Lower leg skin (tissue), 4 donors: ENCODE measurements at places on chromosomes 6 and 20. TPM values are rescaled to one million over a fixed set of nuclear protein-coding genes. Genes with fewer than 3 reads are reported as not detected.

- DNase-seq, result no peak
Observed at GRCh38 chr20:50373674-50374286, 136.4 kb upstream of the PTPN1 start.

The EEF1A2 gene
- 21.5 TPM for total RNA-seq

The ALDH8A1 gene
- 1.9 TPM for total RNA-seq

DNA sequence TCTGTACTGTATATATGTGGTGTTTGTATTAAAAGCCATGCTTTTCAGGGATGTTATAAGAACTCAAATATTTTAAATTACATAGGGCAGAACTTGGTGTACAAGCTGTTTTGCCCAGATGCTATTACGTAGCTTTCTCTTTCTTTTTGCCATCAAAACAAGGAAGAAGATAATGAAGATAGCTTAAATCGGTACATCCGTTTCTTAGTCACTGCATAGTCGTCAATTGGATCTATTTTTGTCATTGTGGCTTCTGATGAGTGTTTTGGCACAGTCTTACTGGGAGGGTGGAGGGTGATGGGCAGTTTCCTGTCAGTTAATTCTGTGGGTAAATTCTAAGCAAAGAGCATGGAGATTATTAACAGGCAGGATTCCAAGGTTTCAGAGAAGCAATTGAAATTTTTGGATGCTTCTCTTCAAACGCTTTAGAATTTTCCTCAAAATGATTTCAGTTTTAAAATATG, 649.1 kb upstream of the GJE1 start:
- DNase-seq, result no peak

DNA sequence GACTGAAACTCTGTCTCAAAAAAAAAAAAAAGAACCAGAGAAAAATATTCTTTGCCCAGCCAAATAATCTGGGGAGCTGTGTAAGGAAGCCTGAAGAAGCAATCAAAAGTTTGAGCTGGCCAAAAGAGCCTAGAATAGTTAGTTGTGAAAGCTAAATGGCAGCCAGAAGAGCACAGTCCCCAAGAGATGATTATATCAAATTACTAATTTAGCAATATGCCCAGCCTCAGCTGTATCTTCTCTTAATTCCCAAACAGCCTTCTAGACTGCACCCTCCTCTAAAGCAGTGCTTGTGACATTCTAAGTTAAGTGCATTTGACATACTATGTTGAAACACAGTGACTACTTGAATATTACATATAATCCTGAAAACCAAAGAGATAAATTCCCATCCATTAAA, 38.9 kb downstream of the CDK19 start:
- DNase-seq, result no peak

DNA sequence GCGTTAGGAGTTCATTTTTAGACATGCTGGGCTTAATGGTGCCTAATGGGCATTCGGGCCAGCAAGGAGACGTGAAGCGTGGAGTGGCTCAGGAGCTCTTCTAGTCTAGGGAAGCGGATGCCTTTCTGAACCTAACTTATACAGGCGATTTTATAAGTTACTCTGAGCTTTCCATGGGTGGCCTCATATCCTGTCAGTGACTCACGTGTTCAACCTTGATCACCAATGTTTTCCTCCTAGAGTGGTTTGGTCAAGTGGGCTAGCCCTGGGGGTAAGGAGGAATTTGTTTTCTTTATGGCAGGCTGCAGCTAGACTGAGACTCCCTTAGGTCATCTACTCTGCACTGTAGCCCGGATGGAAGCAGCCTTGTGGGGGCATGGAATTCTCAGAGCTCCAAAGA, 52.1 kb downstream of the PLAGL1 start:
- DNase-seq, result no peak

DNA sequence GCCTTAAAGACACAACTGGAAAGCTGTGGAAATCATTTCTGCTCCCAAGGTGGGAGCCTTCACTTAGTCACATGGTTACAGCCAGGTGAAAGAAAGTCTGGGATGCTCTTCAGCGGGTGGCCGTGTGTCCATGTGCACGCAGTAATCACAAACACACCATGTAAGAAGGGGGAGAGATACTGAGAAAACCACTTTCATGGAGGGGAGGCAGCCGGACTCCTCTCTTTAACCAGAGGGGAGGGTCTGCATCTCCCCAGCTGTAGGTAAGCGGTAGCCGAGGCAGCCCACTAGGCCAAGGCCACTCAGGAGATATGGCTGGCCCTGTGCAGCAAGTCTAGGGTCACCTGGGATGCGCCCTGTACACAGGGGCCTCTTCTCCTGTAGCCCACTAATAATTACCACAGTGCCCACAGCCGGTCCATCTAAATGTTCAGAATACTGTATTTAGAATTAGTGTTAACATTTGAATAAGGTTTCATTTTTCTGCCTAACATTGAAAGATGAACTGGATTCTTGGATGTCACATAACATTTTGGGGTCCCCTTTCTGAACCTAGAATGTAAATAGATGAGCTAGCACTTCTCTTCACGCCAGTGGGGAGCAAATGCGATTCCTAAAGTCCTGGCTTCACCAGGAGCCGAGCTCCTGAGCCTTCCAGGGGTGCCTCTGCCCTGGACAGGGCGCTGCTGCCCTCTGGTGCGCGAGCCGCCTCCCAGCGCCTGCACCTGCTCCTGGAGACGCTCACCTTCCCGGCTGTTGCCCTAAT, 15.9 kb downstream of the GPR31 start:
- DNase-seq, result no peak

DNA sequence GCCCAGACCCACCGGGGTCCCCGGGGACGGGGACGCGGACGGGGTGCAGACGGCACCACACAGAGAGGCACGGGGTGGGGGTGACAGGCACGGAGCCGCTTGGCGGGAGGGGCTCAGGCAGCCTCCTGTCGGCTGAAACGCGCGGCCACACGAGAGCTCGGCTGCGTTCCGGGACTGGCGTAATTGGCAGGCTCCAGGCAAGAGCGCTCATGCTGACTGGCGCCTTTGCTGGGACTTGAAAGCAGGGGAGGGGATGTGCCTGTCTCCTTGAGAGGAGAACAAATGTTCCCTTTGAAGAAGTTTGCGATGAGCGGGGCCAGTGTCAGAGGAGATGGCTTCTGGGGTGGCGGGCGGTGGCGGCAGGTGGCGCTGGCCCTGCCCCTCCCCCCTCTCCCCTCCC, 25.8 kb downstream of the BHLHE23 start:
- no peak for DNase-seq

DNA sequence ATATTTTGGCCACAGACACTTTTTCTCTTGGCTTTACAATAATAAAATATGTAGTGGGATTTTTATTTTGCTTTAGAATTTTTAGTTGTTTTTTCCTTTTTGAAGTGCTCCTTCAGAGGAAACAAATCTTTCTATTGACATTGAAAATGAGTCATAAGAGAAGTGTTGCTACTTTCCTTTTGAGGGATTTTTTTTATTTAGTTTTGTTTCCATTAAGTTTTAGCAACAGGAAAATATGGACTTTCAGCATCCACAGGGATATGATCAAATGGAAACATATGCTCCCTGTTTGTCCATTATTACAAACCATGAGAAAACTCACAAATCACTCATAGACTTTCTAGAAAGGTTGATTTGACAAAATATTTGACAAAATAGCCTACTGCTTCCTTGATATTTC, 65.3 kb upstream of the BMP2 start:
- DNase-seq, result no peak

The KCNQ2 gene
- total RNA-seq, result not detected

The LY6G5C gene
- total RNA-seq, result not detected

GRCh38 chr6:4299476-4299875, 164.1 kb upstream of the ECI2 start:
- no peak for DNase-seq

DNA sequence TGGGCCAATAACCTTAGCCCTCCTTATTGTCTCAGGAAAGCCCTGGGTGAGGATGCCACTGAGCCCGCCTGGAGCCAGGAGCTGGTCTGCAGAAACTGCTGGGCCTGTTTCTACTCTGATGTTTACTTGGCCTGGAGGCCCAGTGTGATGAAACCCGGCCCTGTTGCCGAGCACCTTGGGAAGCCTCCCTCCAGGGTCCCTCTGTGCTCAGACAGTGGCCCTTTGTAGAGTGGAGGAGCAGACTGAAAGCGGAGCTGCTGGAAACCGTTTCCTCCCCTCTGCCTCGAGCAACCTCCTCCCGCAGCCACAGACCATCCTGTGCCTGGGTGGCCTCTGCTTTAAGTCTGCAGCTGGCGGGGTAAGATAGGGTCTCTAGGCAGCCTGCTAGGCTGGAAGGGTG, 84.1 kb upstream of the EPB41L1 start:
- DNase-seq, result no peak

GRCh38 chr20:35018590-35019371, 63.1 kb downstream of the MYH7B start:
- DNase-seq, result no peak

DNA sequence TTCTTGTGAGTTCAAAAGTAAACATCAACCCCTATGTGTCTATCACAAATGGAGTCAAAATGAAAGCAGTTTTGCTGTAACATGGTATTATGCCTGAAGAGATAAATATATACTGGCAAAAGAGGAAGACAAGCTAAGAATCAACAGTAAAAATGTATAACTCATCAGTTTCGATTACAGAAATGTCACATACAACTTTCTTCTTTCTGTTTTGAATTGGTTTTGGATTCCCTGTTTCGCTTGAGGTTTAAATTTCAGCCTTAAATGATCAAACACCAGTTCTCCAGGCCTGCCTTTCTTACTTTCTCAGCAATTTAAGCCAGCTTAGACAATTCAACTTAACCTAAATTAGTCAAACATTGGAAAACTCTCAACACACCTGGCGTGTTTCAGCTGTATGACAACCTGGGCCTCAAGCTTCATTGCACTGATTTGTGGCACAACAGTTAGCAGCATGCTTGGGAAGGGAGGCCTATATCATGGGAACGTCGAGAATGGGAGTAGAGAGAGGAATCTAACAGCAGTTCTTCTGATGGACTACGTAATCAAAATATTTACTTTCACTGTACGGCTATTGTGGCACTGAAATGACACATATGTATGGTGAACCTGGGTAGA, 51.9 kb upstream of the MARCKS start:
- DNase-seq, result no peak
